Germinal center (tissue), 1 donor: ENCODE measurements at places on chromosomes 2 and 18.

- DNase-seq, result no peak
Measured at GRCh38 chr2:64876137-64876647, 113.0 kb upstream of the SLC1A4 start.

DNA sequence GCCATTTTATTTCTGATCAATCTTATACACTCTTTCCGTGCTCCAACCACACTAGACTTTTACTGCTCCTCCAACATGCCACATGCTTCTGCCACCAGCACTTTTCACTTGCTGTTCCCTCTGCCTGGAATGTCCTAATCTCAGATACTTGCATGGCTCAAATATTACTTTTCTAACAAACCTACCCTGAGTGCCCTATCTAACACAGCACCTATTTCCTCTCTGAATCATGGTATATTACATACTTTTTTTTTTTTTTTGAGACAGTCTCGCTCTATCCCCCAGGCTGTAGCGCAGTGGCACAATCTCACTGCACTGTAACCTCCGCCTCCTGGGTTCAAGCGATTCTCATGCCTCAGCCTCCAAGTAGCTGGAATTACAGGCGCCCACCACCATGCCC lies 166.3 kb upstream of the CAVIN2 start:
- no peak for DNase-seq

DNA sequence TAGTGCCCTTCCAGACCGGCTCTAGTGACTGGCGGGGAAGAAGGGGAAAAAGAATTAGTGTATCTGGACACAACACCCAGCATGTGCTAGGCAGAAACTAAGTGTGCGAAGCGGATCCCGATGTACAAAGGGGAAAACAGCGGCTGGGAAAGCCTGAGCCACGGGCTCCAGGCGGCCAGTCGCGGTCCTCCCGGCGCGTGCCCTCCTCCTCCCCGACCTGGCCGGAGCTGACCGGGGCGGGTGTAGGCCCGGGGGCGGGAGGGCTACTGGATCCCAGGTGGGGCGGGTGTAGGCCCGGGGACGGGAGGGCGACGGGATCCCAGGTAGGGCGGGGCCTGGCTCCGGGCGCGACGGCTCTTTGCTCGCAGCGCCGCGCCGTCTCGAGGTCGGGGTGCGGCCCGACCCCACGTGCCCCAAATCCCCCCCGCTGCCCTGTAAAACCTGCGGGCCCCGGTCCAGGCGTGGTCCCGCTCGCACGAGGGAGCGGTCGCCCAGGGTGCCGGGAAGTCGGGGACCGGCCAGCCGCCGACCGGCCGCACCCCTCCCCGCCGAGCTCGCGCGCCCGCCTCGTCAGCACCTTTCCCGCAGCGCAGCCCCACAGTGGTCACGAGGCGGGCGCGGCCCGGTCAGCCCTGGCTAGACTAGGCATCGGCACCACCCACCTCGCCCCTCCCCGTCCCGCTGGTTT lies 48.8 kb downstream of the C2orf42 start:
- peak; percentile 56 for DNase-seq

DNA sequence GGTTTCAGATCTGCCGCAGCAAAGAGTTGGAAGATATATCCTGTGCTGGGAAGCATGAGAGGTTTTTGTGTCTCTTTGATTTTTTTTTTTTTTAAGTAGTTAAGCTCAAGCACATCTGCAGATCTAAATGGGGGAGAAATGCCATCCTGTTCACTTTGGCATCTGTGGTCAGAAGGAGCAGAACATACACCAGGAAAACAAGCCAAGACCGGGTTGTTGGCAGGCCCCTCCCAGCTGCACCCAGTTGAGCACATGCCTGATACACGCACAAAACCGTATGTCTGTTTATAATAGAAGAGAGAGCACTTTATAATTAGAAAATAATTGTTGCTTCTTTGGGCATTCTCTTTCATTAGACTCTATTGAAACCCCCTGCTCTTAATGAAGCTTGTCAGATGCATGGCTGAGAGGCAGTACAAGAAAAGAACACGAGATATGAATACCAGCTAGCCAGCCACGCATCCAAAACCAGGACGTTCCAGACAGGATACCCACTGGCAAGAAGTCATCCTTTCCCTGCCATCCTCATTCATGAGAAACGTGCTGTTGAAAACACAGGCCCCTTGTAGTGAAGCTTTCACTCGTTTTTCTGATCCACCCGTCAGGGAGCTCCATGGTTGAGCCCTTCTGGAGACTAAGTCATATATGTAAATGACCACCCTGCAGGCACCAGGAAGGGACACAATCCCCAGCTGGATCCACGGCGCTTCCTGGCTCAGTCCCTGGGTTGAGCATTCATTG lies 152.2 kb downstream of the ALPK2 start:
- DNase-seq, result no peak

DNA sequence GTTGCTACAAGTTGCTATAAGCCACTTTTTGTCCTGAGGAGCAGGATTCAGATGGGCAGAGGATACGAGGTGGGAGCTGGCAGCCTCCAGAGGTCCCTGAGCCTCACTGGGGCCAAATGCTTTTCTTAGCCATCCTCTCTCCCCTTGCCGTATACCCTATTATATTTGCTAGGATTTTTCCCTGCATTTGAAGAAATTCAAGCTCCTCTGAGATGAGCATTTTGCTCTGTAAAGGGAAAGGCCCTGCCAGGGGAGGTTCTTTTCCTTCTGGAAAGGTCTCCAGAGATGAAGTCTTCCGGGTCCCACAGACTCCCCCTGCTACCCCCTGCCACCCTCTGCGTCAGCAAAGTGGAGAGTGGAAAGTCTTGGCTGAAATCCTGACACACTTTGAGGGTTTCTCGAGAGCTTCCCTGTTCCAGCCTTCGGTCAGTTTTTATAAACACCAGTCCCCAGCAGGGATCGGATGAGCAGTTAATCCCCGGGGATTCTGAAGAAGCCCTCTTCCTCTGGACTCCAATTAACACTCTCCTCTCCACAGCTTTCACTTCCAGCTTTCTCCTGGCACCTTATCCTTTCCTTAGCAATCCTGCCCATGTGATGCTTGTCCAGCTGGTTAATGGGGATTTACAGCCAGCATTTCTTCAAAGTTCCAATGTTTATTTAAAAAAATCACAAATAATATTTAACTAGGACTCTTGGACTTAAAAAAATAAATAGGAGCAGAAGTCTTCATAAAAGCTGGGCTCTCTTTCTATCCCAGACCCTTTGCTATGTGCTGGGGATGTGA lies 13.1 kb downstream of the CYRIA start:
- DNase-seq, result no peak

GRCh38 chr2:71858071-71858470 lies 289.6 kb downstream of the CYP26B1 start:
- no peak for DNase-seq

DNA sequence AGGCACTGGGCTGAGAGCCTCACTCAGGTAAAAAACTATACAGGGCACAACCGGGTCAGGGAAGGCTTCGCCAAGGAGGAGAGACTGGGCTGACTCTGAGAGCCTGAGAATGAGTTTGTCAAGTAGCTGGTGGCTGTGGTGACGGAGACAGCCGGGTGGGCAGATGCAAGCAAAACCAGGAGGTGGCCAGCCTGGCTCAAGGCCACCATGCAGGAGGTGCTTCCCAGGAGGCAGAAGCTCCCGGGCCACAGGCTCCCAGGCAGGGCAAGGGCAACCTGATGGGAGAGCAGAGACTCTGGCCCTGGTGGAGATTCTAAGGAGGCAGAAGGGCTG lies 2.9 kb upstream of the INHBB start:
- no peak for DNase-seq

- DNase-seq, result no peak
Measured at GRCh38 chr2:188176620-188177019, 115.1 kb upstream of the GULP1 start.

GRCh38 chr2:101868525-101868924 lies 123.2 kb upstream of the IL1R2 start:
- no peak for DNase-seq

DNA sequence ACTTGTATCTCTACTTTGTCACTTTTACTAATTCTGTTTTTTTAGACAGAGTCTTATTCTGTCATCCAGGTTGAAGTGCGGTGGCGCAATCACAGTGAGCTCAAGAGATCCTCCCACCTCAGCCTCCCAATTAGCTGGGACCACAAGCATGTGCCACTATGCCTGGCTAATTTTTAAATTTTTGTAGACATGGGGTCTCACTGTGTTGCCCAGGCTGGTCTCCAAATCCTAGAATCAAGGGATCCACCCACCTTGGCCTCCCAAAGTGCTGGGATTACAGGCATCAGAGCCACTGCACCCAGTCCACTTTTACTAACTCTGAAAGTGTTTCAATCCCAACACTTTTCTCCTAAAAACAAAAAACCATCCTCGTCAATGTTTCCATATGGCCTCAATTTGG lies 94.9 kb downstream of the MALT1 start:
- no peak for DNase-seq

GRCh38 chr2:222523783-222524544 lies 99.6 kb downstream of the SGPP2 start:
- no peak for DNase-seq

GRCh38 chr18:66344227-66344626 lies 259.7 kb downstream of the CDH19 start:
- DNase-seq, result no peak

GRCh38 chr2:232200195-232200594 lies 178.4 kb upstream of the ALPP start:
- DNase-seq, result no peak
